ENCODE measurements at places on chromosomes 4 and X.

GRCh38 chr4:122635205-122635604, 14.3 kb upstream of the IL21 start:
- DNase-seq, result no peak

DNA sequence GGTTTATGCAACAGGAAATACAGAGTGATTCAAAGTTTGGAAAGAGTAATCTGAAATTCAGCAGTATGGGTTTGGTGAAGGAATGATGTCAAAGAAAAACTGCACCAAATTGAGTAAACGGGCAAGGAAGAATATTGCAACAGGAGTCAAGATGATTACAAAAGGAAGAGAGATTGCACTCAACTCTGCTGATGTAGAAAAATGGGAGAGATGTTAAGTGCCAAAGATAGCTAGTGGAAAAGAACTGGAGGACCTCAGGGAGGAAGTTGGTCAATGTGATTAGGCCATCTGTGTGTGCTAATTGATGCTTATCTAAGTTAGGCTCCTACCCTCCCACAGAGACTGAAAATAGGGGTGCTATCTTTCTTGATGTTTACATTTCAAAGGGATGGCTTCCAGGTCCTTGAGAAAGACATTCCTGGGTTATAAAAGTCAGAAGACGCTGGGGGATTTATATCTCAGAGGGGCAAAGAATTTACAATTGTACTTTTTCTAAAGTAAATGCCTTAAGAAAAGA, 167.4 kb upstream of the FAM47A start:
- no peak for DNase-seq

DNA sequence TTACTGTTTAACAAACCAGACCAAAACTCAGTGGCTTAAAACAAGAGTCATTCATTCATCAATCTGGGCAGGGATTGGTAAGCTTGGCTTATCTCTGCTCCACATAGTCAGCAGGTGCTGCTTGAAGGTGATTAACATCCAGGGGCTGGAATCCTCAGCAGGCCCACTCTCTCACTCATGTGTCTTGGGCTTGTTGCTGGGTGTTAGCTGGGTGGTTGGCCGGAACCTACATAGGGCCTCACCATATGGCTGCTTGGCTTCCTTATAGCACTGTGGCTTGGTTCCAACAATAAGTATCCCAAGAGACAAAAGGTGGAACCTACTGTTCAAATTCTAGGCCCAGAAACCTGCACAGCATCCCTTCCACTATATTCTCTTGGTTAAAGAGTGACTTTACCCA, 125.0 kb downstream of the RASGEF1B start:
- DNase-seq, result no peak

DNA sequence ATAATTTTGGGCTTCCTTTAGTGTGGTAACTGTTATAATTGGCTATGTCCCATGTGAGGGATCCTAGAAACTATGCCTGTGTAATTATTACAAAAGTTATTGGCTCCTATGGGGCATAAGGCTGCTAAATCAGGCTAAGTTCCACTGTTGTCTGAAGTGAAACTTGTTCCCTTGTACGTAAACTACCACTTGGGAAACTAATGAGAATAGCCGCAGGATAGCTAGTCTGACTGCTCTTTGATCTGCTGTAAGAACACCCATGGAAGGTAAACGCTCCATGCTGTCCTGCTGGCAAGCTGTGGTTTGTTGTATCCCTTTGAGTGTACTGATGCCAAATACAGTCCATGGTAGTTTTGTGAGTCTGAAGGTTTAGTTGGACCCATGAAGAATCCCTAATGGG, 9.3 kb upstream of the MAOA start:
- no peak for DNase-seq

- DNase-seq, result no peak
These were observed 105.3 kb upstream of the MBNL3 start for GRCh38 chrX:132594129-132594528.

GRCh38 chrX:13716905-13717304, 17.5 kb downstream of the TRAPPC2 start:
- DNase-seq, result no peak

- DNase-seq, result peak; percentile 39
These were observed 66.7 kb upstream of the PRPS1 start for GRCh38 chrX:107561468-107562215.

- DNase-seq, result no peak
These were observed 30.3 kb downstream of the EIF2S3 start for GRCh38 chrX:24085101-24085500.

- DNase-seq, result peak; percentile 80
These were observed 100.7 kb downstream of the SYNPO2 start for GRCh38 chr4:118989098-118990080.

DNA sequence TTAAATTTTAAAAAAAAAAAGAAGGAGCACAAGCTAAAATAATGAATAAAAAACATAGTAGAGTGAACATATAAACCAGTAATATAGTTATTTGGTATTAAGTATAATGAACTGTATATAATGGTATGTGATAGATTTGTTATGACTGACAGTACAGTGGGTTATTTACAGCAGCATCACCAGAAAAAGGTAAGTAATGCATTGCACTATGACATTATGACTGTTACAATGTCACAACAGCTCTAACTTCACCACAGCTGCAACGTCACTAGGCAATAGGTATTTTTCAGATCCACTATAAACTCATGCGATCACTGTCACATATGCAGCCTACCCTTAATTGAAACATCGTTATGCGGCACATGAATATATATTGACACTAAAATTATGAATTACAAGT, 72.5 kb downstream of the COX7B2 start:
- DNase-seq, result no peak

DNA sequence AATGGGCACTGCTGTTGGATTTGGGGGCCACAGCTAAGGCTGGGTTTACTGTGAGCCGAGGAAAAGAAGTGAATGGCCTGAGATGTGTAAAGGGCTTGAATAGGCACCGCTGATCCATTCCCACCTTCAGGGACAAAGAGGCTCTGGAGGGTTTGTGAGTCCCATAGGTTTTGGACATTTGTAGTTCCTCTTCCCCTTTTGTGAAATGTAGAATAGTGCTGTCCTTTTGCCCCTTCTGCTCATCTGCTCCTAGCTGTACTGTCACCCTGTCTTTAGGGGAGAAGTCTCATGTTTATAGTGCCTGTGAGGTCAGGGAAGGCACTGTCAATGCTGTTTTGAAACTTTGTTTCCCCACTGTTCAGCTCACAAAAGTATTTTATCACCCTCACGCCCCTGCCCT, 26.4 kb upstream of the CLCN4 start:
- no peak for DNase-seq

- no peak for DNase-seq
These were observed 72.6 kb downstream of the PITX2 start for GRCh38 chr4:110550260-110550659.

- no peak for DNase-seq
These were observed 296.7 kb upstream of the CASK start for GRCh38 chrX:42220083-42220482.

DNA sequence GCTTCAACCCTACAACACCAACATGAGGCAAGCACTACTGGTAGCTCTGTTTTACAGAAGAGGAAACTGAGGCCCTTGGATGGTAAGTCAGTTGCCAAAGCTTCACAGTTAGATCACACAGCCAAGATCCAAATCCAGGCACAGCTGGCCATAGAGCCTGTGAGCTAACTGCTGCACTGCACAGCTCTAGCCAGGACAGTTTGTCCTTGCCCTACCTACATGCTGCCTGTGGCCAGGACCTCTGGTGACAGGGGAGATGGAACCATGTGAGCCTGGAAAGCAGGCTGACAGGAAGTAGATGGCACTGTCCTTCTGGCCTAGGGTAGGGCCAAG, 257.8 kb downstream of the FBXW7 start:
- DNase-seq, result no peak

- DNase-seq, result no peak
These were observed 105.2 kb upstream of the ADRA2C start for GRCh38 chr4:3660928-3661515.

- no peak for DNase-seq
These were observed 33.4 kb upstream of the MAGEC2 start for GRCh38 chrX:142238536-142238935.

GRCh38 chr4:5500165-5500564, 208.2 kb downstream of the EVC2 start:
- DNase-seq, result no peak

DNA sequence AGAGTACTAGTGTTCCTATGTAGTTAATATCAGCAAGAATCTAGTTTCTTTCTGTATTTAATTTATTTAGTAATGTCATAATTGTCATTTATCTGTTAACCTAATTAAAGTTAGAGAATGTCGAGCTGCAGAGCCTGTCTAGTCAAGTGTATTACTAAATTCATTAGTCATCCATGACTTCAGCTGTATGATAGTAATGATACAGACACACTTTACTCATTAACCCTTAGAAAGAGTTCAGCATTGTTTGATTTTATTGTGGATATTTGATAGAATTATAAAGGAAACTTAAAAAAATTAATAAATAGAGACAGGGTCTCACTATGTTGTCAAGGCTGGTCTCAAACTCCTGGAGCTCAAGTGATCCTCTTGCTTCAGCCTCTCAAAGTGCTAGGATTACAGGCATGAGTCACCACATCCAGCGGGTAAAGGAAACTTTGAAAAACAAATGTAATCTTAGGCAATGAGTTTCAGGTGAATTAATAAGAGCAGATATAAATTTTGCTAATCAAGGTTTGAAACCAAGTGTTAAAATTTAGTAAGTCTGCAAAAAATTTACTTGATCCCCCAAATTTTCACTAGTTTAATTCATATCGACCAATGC, 110.6 kb downstream of the ANK2 start:
- no peak for DNase-seq

DNA sequence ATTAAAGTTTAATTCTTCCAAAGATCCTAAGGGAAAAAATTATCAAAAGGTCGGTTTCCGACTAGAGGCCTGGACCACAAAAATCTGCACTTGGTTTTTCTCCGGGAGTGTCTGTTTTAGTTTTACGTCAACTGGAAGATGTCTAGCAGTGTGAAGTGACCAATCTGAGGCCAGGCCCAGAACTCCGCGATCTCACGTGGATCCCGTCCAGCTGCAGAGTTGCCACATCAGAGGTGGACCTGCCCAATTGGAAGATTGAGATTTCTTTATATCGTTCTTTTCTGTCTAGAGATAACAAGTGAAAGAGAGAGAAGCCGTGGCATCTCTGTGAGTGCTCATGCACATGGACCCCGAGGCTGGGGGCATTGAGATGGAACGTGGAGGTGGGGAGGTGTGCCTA, 115.8 kb downstream of the AFF1 start:
- DNase-seq, result no peak

DNA sequence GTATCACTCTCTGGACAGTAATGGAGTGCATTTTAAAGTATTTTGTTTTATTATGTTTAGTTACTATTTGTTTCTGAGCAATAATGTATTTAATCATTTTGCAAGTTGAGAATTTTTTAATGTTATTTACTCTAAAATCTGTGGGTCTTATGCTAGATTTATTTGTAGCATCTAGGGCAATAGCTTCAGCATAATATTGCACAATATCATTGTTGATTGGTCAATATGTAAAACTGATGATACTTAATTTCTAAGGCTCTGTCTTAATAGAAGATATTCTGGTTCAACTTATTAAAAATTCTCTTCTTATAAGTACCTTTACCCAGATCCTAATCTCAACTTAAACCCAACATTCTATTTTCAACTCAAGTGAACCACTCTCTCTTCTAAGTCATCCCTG, 11.5 kb downstream of the SFRP2 start:
- DNase-seq, result no peak

Measured in fibroblast of skin of left biceps (primary cell).